Hematopoietic multipotent progenitor cell (in vitro differentiated cells): ENCODE measurements at places on chromosomes 5 and 9.

DNA sequence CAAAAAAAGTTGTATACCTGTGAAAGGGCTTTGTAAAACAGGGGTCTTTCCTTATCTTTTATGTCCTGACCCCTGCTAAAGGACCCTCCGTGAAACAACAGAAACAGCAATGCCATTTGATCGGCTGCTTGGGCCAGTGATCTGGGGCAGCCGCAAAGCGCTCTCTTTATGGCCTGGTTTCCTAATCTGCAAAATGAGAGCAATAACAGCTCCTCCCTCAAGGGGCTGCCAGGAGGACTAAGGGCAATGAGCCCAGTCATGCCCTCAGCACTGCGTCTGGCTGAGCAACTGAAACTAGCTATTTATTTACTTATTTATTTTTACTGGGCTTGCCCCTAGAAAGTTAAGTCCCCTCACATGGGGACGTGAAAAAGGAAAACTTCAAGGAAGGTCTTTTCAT, 18.3 kb downstream of the CMBL start:
- no peak for DNase-seq

DNA sequence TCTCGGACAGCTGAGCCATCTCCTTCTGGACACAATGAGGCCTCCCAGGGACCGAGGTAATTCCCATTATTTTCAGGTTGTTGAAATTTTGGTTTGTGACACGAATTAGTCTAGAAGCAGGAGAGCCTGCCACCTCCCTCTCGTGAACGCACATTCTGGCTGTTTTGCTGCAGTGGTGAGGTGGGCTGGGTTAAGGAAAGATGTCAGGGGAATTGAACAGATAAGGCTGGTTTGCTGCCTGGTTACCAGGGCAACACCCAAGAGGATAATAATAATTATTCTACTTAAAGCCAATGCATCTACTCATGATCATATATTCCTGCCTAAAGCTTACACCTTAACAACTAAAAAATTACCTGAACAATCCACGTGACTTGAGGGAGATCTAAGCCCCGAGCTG, 38.1 kb downstream of the DDX31 start:
- DNase-seq: no peak

- DNase-seq: no peak
Measured at GRCh38 chr9:120310035-120310434, 269.9 kb downstream of the CDK5RAP2 start.

DNA sequence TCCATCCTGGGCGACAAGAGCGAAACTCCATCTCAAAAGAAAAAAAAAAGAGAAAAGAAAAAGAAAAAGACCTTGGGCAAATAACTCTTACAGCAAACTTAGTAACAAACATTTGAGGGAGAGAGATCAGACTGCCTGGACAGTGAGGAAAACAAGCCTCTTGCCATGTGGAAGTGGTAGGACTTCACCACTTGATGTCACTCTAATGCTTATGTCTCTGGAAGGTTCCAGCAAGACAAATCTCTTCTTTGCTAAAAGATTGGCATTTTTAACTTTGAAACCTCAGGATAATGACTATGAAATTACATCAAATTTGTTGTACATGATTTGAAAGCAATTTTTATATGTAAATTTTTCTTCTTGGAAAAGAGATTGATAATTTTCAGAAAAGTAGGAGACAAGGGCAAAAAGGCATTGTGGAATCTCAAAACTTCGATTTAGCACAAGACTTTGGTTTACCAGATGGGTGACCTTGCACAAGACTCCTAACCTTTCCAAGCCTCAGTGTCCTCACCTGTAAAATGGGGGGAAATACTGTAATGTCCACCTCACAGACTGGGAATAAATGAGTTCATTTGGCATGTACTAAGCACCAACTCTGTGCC, 5.4 kb downstream of the ACTL7B start:
- DNase-seq: no peak

GRCh38 chr5:112366987-112367386, 52.1 kb downstream of the EPB41L4A start:
- no peak for DNase-seq
